ENCODE measurements at places on chromosomes 3 and 15.

DNA sequence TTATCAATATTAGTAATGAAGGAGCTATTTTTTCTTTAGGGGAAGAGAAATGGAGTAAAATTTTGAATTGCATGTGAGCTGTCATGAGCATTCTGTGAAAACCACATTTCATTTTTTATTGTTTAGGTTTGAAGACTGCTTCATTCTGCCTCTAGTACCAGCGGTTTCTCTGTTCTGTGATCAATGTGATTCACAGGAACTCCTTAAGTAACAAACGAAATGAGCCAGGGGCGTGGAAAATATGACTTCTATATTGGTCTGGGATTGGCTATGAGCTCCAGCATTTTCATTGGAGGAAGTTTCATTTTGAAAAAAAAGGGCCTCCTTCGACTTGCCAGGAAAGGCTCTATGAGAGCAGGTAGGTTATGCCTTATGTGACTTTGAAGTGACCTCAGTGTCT, 13.0 kb downstream of the NIPA2 start:
- DNase-seq, result no peak

- DNase-seq, result no peak
Observed at GRCh38 chr3:186679151-186679550, 13.3 kb downstream of the HRG start.

DNA sequence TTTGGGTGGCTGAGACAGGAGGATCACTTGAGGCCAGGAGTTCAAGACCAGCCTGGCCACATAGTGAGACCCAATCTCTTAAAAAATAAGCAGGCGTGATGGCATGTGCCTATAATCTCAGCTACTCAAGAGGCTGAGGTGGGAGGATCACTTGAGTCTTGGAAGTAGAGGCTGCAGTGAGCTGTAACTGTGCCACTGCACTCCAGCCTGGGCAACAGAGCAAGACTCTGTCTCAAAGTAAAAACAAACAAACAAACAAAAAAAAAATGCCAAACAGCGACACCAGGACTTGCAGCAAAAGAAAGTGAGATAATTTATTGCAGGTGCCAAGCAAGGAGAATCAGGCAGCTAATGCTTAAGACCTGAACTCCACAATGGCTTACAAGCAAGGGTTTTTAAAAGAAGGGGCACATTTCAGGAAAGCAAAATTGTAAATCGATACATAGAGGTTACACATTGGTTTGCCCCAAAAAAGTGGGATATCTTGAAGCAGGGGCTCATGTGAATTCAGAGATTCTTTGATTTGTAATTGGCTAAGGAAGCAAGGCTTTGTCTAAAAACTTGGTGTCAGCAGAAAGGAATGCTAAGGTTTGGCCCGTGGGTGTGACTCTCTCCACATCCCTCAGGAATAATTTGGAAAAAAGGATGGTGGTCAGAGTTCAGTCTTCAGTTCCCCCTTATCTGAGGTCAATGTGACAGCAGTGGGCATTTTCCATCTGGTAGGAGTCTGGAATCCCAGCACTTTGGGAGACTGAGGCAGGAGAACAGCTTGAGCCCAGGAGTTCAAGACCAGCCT, 5.2 kb upstream of the MPI start:
- DNase-seq, result no peak

- DNase-seq, result no peak
Observed at GRCh38 chr3:14273901-14274611, 95.4 kb downstream of the LSM3 start.

GRCh38 chr3:183259621-183260020, 6.6 kb downstream of the B3GNT5 start:
- no peak for DNase-seq

GRCh38 chr3:103057003-103057402, 622.2 kb downstream of the ZPLD1 start:
- no peak for DNase-seq

- no peak for DNase-seq
Observed at GRCh38 chr15:44159492-44159891, 35.6 kb downstream of the FRMD5 start.

DNA sequence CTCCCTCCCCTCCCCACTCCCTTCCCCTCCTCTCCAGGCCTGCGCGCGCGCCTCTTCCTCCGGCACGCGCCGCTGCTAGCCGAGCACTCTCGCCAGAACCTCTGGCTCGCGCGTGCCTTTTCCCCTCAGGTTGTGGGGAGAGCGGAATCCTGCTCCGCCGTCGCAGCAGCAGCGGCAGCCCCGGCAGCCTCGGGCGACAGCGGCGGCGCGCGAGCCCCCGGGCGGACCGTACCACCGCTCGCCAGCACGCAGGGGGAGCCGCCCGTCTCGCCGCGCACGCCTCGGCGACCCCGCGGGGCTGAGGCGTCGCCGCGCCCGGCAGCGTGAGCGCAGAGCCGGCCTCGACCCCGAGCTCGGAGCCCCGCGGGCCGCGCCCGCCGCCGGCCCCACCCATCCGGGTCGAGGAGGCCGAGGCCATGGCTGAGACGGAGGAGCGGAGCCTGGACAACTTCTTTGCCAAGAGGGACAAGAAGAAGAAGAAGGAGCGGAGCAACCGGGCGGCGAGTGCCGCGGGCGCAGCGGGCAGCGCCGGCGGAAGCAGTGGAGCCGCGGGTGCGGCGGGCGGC, at the start of gene CDV3:
TSS of gene CDV3 (plus strand) at position 58 of the 566 bp plus-strand sequence. CDS start at position 417, 359 bp downstream.
- no peak for DNase-seq

DNA sequence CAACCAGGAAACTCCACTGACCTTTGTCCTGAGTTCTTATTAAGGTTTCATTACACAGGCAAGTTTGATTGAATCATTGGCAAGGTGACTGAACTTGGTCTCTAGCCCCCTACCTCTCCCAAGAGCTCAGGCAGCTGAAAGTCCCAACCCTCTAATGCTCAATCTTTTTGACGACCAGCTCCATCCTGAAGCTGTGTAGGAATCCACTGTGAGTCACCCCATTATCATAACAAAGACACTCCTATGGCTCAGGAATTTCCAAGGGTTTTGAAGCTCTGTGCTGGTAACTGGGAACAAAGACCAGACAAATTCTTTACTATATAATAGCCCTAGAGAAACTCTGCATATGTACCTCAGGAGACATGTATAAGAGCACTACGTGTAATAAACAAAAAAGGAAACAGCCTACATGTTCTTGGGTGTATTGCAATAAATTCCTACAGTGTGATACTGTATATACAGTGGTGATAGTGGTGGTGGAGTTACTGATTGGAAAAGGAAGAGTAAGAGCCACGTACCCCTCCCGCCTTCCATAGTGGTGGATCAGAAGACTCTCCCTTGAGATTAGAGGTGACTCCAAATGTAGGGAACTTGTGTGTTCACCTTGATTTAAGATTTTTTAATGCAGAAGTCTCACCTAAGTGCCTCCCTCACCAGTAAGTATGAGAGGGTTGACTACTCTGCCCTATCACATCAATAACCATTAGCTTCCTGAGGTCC, 116.6 kb downstream of the ST8SIA2 start:
- no peak for DNase-seq

All from NCI-H1930 (cell line).